ENCODE measurements at places on chromosomes 4 and X. TPM values are rescaled to one million over a fixed set of nuclear protein-coding genes. Genes with fewer than 3 reads are reported as not detected.

CXorf49 gene
- total RNA-seq: not detected

CFAP99 gene
- not detected for total RNA-seq

HEPH gene
- 33.6 TPM for total RNA-seq

RHOXF1 gene
- not detected for total RNA-seq

BMP2K gene
- total RNA-seq: 33.2 TPM

DMRTC1 gene
- total RNA-seq: not detected

TNIP3 gene
- total RNA-seq: 0.06 TPM

GCNA gene
- total RNA-seq: 2.2 TPM

AADAT gene
- 9.0 TPM for total RNA-seq

PDE5A gene
- total RNA-seq: 1.6 TPM

GRCh38 chr4:104507112-104507511 is 12.4 kb upstream of the CXXC4 start:
- DNase-seq: no peak

DNA sequence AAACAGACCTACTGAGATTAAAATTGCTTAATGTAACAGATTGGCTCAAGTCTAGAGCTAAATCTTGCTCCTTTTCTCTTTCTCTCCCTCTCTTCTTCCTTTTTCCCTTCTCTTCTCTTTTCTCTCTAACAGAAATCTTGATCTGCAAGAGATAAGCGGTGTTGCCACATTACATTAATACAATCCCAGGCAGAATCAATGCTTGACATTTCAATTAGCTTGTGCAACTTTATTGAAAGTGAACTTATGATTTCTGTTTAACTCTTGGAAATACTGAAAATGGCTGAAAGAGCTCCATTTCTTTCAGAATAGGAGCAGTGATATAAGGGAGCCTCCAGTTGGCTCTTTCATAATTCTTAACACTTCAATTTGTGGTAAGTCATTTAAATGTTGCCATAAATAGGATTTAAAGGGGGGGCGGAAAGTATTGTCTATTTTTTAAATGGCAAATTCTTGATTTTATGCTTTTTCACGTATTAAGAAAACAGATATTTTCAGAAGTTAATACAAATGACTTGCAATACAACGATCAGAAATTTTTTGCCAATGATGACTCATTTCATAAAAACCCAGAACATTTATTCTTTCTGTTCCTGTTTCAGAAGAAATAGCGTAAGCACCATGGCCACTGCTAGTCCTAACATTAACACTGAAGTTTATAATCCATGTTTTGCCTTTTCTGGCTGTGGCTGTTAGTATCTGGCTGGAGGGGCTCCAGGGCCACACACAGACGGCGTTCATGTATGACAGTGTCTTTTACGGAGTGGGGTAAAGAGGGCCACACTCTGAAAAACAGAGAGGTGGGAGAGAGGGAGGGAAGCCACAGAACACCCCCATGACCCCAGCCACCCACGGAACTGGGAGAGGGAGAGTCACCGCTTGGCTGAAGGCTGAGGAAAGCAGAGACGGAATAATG is 115.7 kb upstream of the FAT1 start:
- peak; percentile 84 for DNase-seq

DNA sequence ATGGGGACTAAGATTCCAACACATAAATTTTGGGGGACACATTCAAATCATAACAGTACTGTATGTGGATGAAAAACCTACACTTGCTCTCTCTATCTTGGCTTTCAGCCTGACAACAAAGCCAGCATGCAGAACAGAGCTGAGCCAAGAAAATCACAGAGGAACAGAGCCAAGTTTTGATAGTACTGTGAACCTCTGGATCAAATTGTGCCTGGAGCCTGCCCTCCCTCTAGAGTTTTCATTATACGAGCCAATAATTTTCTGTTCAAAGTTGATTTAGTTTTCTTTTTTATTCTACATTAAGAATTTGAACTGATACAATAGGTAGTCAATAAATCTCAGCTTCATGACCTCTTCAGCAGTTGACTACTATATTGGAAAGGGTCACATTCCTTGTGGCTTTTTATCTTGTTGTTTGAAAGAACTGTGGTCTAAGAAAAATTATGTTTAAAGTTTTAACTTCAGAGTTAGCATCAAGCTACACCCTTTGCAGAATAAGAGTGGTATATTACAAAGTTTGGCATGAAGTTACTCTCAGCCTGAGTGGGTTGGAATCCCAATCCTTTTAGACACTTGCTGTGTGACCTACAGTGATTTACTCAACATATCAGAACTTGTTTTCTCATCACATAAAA is 31.1 kb downstream of the GRID2 start:
- DNase-seq: no peak

DNA sequence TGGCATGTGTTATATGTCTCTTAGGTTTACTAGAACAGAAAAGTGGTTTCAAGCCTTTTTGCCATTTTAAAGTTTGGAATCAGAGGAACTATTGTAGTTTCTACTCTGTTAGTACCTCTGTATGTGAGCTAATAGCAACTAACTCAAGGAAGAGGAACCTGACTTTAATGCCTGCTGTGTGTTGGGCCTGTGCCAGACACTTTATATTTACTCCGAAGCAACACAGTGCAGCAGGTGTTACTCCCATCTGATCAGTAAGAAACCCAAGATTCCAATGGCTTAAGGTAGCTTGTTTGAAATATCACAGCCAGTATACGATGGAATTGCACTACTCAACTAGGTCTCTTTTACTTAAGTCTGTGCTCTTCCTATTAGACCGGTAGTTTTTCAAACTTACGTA is 79.2 kb downstream of the USP9X start:
- DNase-seq: no peak

DNA sequence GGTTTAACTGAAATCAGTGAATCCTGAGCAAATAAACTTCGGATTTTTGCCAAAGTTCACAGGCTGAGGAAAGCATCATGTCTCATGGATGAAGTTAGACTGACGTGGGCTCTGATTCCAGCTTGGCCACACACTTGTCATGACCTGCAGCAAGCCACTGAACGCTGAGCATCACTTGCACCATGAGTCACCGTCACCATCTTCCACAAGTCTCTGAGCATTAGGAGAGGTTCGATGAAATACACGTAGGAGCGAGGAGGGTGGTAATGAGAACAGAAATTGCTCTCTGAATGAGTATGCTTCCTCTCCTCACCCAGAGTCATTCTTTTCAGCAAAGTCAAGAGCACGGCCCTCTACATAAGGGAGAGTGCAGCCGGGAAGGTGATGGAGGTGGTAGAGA is 3.8 kb upstream of the TRIML2 start:
- DNase-seq: no peak

DNA sequence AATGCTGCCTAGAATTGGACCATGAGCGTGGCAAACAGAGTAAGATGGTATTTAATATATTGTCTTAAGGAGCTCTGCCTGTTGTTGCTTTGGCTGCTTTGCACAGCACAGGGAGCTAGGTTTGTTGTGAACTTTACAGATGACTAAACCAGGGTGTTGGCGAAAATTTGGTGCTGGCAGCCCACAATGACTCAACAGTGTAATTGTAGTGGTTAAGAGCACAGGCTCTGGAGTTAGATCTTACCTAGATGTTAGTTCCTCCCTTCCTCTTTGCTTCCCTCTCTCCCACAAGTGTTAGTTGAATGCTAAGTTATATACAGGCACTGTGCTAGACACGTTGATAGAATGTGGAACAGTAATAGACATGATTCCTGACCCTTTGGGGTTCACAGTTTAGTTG is 128.9 kb upstream of the TRPC5 start:
- no peak for DNase-seq

- no peak for DNase-seq
Measured at GRCh38 chrX:130176354-130176776, 4.6 kb downstream of the RAB33A start.

DNA sequence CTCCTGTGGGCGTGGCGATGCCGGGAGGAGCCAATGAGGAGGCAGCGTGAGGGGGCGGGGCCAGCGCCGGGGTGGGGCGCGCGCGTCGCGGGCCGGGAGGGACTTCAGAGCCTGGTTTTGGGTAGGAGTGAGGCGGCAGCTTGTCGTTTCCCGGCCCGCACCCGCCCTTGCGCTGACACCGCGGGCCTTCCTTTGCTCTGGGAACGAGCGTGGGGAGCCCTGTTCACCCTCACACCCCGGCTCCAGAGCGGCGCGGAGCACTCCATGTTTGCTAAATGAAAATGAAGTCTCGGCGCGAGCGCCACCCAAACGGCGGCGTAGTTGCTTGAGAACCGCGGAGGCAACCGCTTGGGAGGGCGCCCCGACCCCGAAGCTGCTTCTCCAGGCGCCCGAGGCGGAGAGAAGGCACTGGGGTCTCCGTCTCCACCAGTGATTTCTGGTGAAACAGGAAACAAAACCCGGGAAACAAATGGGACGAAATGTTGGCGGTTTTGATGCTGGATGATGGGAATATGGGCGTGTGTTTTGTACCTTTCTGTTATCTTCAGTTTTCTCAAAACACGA is 497 bp upstream of the GRPEL1 start:
- DNase-seq: no peak

DNA sequence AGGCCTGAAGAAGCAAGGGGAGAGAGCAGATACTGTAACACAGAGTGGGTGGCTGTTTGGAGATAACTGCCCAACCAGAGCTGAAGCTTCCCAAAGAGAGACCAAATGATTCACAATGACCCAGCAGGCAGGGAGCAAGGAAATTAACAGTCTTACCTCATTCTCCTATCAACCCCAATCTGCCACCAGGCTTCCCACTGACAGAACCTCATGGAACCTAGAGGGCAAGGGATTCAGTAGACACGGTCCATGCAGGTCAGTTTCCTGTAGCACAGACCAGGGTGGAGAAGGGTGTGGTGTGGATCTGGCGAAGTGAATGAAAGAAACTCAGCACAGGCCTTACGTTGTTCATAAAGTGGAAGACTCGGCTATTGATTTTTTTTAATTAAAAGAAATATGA is 60.7 kb upstream of the ALB start:
- DNase-seq: no peak

- DNase-seq: no peak
Measured at GRCh38 chr4:2363056-2363721, 55.3 kb downstream of the ZFYVE28 start.

- peak; percentile 50 for DNase-seq
Measured at GRCh38 chr4:185346975-185347601, 48.6 kb downstream of the LRP2BP start.

GRCh38 chr4:97317201-97317600 is 826.1 kb downstream of the STPG2 start:
- DNase-seq: no peak

GRCh38 chr4:101953949-101954348 is 163.4 kb downstream of the BANK1 start:
- DNase-seq: peak; percentile 69

DNA sequence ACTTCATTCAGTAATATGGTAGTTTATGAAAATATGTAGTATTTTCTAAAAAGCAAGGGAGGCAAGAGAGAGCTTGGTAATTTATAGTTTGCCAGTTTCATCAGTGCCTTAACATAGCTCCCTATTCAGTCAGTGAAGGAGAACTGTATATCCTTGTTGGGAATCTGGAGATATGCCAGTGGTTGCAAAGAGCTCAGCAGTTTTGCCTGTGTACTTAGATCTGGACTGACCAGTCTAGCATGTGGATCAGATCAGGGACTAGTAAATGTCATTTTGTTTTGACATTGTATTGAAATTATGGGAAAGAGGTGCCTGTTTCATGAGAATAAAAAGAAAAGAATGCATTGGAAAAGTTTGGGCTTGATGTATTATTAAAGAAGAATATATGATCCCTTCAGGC is 88.6 kb downstream of the ZIC3 start:
- no peak for DNase-seq

DNA sequence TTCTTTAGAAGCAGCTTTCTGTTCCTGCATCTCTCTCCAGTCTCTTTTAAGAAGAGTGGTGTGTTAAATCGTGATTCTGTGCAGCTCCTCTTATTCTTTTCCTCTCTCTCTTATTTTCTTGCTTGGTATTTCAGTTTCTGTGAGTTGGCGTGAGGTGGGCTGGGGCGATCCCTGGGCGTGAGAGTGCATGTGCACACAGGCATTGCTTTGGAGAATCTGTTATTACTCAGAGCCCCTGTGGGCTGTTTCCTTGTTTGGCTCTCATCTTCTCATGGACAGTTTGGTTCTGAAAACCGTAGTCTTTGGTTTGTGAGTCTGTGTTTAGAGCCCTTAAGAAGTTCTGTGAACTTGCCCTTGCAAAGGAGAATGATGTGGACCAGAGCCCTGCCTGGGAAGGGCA is 97.2 kb upstream of the CLNK start:
- DNase-seq: no peak

GRCh38 chr4:167775375-167775774 is 317.0 kb upstream of the ANXA10 start:
- no peak for DNase-seq

All from LHCN-M2 (cell line).